NCI-H446 treated with DMSO at 0.1 percent for 48 hours (cell line): ENCODE measurements at places on chromosomes 7 and 10.

- no peak for DNase-seq
Measured at GRCh38 chr7:479115-479947, 40.3 kb downstream of the PDGFA start.

- no peak for DNase-seq
Measured at GRCh38 chr7:142496545-142496991, 238.7 kb upstream of the PRSS58 start.

GRCh38 chr7:128876586-128876977 is 13.9 kb downstream of the ATP6V1F start:
- no peak for DNase-seq

DNA sequence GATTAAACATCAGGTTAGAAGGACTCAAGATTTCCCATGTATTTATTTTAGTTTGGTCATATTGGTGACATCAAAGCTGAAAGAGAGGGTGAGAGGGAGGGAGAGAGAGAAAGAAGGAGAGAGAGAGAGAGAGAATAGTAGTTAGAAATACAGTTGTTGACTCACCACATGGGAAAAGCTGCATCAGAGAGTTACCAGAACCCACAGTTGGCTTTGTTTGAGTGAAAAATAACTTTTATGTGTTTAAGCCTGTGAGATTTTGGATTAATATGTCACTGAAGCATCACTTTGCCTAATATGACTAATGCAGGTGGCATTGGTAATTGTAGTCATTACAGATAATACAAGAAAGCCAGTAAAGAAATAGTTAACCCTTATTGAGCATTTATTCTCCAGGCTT is 303.9 kb downstream of the REEP3 start:
- no peak for DNase-seq

DNA sequence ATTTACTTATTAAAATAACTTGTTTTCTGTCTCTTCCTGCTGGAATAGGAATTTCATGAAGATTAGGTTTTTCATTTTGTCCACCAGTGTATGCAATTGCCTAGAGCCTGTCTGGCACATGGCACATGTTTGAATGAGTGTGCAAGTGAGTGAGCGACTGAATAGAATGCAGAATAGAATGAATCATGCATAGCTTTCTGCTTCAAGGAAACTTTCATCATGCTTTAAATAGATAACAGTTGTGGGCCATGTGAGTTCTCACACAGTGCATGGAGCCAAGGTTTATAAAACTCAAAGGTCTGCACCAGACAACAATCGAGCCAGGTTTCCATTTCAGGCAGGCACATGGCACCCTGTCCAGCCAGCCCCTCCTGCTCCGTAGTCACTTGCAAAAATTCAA is 74.2 kb upstream of the HECW1 start:
- no peak for DNase-seq

DNA sequence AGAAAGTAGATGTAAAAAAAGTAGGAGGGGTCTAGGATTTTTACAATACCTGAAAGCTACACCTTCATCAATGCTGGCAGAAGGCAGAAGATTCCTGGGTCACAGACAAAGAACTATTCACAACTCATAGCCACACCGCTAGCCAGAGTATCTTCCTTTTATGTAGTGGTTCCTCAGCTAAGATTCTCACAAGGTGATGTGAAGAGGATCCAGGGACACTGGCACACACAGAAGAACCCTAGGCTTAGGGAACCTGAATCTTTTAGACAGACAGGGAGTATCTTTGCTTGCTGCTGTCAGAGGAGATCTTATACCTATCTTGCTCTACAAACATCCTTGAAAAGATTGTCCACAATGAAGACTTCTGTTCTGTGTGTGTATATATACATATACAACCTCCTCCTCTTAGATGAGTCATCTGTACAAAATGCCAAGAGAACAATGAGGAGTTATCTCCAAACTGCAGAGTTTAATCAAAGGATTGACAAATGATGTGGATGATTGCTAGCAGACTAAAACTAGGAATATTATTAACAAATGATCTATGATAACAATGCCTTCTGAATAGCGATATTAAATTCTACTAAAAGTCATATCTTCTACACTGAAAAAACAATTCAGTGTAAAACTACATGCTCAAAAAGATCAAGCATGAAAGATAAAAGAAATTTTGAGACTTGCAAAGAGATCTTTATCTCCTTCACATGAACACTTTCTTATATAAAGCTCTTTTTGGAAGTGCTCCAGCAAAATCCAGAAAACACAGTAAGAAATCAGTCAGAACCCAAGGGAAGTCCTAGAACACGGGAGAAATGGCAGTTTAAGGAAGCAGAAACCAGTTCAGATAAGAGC is 409.3 kb downstream of the PARD3 start:
- no peak for DNase-seq

GRCh38 chr10:102758240-102758932 is 14.6 kb downstream of the WBP1L start:
- no peak for DNase-seq

DNA sequence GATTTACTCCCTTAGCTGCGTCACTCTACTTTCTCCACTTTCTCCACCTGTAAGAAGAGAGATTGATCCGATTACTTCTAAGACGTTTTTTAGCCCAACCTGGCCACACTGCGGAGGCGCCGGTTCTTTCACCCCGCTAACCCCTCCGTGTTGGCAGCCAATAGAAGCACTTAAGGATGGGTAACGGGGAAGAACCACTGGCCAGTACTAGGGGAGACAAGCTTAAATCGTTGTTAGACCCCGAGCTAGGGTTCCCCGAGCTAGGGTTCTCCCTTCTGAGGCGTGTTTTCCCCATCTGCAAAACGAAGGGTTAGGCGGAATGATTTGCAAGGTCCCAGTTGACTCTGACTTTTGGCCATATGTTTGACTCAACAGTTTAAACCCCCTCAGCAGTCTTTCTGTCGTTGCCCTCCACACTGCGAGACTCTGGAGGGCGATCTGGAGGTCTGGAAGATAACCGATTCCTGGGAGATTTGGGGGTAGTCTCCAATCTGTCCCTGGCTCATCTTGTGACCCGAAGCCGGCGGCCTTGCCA is 644 bp downstream of the UMAD1 start:
- DNase-seq: no peak

DNA sequence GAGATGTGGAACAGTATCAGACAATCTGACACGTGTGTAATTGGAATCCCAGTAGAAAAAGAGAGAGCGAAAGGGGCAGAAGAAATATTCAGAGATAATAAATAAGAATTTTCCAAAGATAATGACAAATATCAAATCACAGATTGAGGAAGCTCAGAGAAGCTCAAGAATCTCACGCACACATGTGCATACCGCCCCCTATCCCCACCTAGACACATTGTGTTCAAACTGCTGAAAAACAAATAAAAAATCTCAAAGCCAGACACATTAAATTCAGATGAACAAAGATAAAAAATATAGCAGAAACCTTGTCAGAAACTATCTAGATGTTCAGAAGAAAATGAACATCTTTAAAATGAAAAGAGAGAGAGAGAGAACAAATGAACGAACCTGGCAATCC is 17.2 kb downstream of the SFR1 start:
- no peak for DNase-seq

DNA sequence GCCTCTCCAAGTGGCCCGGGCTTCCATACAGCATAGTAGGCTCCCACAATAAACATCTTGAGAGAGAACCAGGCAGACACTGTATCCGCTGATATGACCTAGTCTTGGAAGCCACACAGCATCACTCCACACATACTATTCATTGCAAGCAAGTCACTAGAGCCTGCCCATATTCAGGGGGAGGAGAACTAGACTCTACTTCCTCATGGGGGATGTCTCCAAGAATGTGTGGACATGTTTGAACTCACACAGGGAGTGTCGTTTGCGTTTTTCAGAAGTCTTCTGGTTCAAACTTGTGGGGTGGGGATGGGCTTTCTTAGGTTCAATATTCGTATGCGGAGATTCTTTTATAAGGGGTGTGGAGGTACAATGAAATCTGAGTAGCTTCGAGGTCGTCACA is 232.6 kb upstream of the HABP2 start:
- DNase-seq: no peak

- DNase-seq: no peak
Measured at GRCh38 chr7:85237721-85238120, 50.9 kb upstream of the SEMA3D start.

DNA sequence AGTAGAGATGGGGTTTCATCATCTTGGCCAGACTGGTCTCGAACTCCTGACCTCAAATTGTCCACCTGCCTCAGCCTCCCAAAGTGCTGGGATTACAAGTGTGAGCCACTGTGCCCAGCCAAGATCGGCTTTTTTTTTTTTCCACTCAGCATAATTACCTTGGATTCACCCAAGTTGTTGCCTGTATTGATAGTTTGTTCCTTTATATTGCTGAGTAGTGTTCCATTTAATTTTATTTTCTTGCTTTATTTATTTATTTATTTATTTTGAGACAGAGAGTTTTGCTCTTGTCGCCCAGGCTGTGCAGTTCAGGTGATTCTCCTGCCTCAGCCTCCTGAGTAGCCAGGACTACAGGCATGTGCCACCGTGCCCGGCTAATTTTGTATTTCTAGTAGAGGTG is 21.3 kb downstream of the KMT2E start:
- DNase-seq: no peak

DNA sequence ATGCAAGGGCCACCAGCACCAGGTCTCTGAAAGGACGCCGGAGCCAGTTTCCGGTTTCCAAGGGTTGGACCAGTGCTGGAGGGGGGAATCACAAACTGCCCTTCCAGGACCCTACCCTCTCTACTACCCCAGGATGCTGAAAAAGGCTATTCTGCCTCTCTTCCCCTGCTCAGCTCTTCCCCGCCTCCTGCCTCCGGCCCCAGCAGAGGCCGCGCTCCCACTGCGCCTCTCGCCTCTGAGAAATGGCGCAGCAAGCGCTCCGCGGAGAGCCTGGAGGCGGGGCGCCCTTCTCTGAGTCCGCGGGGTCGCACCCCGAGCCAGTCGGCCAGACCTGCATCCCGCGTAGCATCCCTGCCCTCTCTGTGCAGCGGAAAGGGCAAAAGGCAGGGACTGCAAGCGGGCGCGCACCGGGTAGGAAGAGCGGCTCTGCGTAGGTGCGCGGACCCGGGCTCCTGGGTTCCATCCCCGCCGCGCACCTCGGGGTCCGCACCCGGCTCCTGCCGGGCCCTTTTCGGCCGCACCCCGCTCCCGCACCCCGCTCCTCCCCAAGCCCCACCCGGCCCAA is 476 bp upstream of the RET start:
- no peak for DNase-seq

DNA sequence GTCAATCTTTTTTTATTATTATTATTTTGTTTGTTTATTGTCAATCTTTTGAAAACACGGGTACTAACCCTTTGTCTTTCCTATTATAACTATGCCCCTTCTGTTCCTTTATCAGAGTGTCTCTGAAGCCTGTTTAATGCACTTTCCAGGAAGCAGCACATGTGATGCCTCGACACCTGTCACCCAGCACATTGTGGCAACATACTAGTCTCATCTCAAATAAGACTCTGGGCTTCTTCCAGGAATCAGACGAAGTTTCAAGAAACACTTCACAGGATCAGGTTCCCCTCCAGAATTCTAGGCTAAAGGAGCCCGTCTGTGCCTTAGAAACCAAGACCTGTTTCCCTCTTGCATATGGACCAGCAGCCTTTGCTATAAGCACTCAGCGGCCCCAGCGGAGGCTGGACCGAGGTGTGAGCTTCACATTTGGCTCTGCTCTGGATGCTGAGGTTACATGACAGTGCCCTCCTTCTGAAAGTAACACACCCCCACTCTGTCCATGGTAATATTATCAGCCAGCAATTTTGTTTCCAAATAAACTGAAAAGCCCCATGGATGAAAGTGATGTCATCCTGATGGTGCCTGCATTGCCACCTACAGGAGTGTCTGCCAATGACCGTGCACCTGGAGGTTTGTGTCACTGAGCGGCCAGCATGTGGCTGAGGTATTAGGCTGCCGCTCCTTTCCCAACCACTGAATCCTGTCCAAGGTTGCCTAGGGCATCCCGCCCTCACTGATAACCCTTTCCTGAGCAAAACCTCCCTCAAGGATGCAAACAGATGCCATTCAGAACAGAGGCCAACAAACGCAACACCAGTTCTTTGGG is 38.1 kb downstream of the MKI67 start:
- DNase-seq: no peak

- DNase-seq: no peak
Measured at GRCh38 chr7:23247046-23247602, 549 bp downstream of the GPNMB start.

- DNase-seq: no peak
Measured at GRCh38 chr10:14926061-14926470, 27.8 kb downstream of the DCLRE1C start.

GRCh38 chr7:17802056-17802455 is 138.2 kb downstream of the SNX13 start:
- DNase-seq: no peak

- no peak for DNase-seq
Measured at GRCh38 chr7:79149831-79150230, 303.6 kb downstream of the MAGI2 start.
